ENCODE measurements at places on chromosomes 3 and 15.

DNA sequence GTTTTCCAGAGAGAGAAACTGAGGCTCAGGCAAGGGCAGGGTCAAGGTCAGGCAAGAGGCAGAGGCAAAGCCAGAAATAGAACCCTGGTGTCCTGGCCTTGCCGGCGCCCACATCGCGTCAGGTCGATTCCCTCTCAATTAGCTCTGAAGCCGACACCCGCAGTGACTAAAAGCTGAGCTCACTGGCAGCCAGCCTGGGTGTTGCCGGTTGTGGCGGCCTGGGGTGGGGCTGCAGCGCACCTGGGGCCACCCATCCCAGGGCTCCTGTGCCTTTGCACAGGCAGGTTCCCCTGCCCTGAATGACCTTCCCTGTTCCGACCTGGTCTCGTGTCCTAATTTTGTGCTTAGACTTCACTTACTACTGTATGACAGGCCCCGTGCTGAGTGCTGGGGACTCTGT lies 6.2 kb downstream of the SEMA3F start:
- no peak for DNase-seq

DNA sequence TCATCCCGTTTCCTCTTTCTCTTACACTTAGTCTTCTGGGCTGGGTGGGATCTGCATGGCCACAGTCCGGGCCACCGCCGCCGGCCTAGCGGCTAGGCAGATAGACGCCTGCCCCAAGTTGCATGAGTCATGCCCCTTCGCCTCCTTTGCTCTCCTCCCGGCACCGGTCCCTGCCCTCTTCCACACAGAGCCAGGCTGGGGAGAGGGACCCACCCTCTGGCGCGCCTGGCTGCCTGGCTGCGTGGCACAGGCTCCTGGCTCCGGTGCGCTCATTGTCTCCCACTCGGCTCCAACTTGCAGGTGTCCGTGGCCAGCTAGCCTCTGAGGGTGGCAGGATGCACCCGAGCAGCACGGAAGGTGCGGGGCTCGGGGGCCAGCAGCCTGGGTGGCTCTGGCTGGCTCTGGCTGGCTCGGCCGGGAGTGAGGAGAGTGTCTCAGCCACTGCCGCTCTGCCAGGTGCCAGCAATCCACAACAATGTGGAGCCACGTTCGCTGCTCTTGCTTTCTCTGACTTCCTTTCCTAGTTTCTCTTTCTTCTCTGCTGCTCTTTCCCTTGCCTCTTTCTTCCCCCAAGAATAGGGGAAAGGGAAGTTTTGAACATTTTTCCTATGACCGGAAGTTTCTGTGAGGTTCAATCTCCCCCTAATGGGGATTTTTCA lies 22.4 kb upstream of the MTHFS start:
- no peak for DNase-seq

DNA sequence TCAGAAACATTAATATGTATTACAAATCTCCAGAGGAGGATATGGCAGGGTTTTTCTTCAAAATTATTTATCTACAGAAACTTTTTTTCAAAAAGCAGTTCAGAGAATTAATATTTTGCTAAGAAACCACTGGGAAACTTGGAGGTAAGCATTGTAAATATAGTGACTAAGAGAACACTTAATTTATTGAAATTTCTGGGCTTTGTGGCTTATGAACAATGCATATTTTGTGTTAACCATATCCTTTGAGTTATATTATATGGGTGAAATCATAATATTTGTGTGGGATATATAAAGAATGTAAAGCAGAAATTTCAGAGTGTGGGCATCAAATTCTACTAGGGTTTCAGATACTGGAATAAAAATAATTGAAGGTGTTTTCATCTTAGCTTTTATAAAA lies 1059.2 kb downstream of the ZPLD1 start:
- no peak for DNase-seq

GRCh38 chr3:184777566-184778356 lies 34.2 kb upstream of the VPS8 start:
- DNase-seq = peak; percentile 85

GRCh38 chr3:129595544-129596193 lies 10.8 kb downstream of the PLXND1 start:
- no peak for DNase-seq
